ENCODE measurements at places on chromosomes 16 and 17.

GRCh38 chr16:51148678-51149228, 2.3 kb downstream of the SALL1 start:
- DNase-seq, result no peak

- DNase-seq, result no peak
These were observed 32.1 kb upstream of the CDC42EP4 start for GRCh38 chr17:73343739-73344454.

DNA sequence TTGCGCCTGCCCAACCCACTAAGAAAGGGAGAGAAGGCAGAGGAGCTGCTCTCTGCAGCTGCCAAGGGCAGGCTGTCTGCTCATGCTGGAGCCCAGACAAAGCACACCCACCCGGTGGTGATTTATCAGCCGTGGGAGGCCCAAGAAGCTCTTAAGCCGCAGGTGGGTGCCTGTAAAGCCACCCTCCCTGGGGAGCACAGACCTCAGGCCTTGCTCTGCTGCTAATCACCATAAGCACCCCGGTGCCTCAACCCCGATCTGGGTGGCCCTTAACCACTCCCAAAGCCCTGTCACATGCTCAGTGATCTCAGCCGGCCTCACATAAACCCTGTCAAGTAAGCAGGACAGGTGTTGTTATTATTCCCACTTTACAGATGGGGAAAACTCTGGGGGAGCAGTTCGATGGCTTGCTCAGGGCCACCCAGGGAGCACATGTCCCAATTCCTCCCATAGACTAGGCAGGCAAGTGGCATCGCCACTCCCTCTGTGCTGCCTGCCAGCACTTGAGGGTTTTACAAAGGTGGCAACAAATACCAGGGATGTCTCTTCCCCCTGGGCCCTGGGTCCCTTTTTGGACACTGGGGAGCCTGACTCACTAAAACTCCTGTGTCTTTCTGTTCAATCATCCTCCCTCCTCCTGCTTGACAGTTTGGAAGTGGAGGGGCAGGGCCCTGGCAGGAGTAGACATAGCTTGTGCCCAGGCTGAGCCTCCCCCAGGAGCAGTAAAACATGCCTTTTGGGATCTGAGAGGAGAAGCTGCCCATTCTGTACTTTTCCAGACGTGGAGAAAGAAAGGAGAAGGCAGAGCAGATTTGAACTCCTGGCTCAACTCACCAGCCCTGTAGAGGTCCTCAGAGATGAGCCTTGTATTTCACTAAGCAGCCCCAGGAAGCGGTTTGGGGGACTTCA, 299.3 kb downstream of the SOX9 start:
- DNase-seq, result no peak

GRCh38 chr17:77109764-77110359, 30.9 kb upstream of the SEC14L1 start:
- no peak for DNase-seq

GRCh38 chr17:35244341-35245195, 1.7 kb downstream of the SLFN5 start:
- DNase-seq, result peak; percentile 70

DNA sequence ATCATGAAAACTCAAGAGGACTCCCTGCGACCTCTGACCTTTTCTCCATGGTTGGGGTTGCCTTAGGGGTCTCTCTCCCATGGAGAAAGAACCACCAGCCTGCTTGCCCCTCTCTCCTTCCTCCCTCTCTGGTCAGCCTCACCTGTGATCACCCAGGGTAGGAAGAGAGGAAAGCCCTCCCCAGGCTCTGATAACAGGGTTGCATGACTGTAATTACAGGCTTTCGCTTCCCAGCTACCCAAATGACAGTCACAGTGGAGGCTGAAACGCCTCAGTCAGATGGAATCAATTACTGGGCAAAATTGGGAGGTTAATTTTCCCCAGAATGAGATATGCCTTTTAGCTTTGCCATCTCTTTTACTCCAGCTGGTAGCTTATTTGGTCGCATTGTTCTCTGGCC, 265.8 kb upstream of the SOX9 start:
- no peak for DNase-seq

- no peak for DNase-seq
These were observed 46.7 kb downstream of the HAPSTR1 start for GRCh38 chr16:9138021-9138680.

- no peak for DNase-seq
These were observed 41.8 kb upstream of the ARL4D start for GRCh38 chr17:43356999-43357398.

- DNase-seq, result no peak
These were observed 52.9 kb downstream of the CA10 start for GRCh38 chr17:52105591-52105990.

DNA sequence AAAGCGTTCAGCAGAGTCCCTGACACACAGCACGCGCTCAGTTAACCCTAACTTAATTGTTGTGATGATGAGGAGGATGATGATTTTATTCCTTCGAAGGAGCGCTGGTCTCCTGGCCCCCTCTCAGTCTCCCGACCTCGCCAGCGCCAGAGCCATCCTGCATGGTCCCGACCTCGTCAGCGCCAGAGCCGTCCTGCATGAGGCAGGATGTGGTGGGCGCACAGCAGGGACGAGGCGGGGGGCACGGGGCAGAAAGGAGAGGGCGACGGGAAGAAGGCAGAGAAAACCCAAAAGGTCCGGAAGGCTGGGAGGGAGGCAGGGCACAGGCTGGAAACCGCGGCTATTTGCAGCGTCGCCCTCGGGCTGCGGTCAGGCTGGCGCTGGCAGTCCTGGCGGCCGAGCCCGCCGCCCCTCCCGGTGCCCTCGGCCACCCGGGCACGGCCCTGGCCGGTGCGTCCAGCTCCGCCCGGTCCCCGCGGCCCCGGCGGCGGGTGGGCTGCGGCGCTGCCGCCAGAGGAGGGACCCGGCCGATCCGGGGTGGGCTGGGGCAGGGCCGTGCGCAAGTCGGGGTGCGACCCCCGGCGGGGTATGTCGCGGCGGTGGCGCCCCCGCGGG, 3.0 kb upstream of the TAC4 start:
- no peak for DNase-seq

DNA sequence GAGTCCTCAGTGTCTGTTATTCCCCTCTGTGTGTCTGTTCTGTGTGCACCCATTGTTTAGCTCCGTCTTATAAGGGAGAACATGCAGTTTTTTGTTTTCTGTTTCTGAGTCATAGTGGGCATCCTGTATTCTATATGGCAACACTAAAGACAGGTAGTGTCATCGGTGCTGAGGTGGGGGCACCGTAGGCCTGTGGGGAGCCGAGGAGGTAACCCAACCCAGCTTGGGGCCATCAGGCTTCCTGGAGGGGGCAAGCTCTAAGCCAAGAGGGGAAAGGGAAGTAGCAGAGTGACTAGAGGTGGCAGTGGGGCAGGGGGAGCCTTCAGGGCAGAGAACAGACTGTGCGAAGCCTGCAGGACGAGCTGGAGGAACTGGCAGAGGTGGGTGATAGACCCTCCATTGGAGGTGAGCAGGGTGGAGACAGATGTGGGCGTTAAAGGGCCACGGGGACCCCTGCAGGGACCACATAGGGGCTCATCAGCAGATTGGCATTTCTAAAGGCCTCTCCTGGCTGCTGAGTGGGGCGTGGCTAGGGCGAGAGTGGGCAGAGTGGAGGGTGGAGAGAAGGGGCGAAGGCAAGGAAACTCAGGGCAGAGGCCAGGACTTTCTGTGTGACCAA, 36.5 kb downstream of the CPNE2 start:
- DNase-seq, result no peak

DNA sequence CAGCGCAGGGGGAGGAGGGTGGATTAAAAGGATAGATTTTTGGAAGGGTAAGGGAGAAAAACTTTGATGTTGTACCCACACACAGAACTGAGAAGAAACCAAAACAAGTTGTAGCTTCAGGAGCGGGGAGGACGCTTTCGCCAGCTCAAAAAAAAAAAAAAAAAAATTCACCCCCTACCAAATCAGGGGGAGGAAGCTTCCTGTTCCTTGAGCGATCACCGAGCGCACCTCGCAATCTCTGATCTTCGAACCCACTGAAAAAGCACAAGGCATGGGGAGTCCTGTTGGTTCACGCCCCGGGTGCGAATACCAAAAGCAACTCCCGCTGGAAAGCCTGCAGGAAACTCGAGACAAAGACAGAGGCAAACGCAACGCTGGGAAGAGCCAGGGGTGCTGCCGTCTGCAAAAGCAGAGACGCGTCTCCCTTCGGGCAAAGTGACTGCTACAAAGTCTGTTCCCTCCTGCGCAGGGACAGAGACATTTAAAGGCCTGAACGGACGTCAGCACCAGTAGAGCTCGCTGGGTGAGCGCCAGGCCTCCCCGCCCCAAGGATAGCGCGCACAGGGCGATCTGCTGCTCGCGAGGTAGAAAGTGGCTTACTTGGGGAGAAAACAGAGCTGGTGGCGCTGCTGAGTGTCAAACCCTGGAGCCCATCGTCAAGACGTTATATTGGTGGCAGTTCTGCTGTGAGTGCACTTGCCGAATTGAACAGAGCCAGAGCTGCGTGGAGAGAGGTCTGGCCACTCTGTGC, 190.4 kb downstream of the USP22 start:
- no peak for DNase-seq

DNA sequence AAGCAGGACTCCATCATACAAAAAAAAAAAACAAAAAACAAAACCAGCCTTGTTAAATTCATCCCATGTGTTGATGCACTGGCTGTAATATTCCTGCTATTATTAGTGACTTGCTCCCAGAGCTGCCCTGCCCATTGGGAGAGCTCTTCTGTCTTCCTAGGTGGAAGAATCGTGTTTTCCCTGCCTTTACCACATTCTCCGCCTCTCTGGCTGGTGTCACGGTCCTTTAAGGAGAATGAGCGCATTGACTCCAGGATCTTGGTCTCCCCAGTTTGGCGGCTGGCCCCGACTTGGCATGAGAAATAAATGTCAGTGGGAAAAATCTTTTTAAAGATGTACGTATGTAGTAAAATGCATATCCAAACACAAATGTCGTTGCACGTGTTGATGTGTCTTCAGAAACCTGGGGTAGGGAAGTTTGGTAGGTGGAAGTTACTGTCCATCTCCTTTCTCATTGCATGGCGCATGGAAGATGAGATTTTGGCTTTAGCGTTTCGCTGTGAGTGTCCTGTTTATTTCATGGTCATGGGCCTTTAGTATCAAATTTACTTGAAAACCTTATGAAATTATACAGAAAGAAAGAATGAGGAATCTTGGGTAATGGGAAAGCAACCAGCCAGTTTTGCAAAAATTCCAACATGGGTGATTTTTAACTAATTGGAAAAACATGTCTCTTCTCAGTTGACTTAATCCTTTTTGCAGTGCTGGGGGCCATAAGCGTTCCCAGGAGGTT, 15.5 kb downstream of the RMI2 start:
- no peak for DNase-seq

Measured in T-helper 17 cell (primary cell).